ENCODE measurements at places on chromosomes 2 and 18.

- DNase-seq = no peak
Observed at GRCh38 chr2:220081171-220081570, 453.7 kb downstream of the SLC4A3 start.

GRCh38 chr18:25244924-25245698 is 106.9 kb downstream of the ZNF521 start:
- no peak for DNase-seq

DNA sequence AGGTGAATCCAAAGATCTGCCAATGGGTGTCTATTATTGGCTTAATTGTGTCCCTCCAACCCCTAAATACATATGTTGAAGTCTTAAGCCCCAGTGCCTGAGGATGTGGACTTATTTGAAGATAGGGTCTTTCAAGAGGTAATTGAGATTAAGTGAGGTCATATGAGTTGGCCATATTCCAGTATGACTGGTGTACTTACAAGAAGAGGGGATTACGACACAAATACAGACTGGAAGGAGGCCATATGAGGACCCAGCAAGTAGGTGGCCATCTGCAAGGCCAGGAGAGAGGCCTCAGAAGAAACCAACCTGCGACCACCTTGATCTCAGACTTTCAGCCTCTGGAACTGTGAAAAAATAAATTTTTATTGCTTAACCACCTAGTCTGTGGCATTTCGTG is 121.1 kb upstream of the FN1 start:
- no peak for DNase-seq

DNA sequence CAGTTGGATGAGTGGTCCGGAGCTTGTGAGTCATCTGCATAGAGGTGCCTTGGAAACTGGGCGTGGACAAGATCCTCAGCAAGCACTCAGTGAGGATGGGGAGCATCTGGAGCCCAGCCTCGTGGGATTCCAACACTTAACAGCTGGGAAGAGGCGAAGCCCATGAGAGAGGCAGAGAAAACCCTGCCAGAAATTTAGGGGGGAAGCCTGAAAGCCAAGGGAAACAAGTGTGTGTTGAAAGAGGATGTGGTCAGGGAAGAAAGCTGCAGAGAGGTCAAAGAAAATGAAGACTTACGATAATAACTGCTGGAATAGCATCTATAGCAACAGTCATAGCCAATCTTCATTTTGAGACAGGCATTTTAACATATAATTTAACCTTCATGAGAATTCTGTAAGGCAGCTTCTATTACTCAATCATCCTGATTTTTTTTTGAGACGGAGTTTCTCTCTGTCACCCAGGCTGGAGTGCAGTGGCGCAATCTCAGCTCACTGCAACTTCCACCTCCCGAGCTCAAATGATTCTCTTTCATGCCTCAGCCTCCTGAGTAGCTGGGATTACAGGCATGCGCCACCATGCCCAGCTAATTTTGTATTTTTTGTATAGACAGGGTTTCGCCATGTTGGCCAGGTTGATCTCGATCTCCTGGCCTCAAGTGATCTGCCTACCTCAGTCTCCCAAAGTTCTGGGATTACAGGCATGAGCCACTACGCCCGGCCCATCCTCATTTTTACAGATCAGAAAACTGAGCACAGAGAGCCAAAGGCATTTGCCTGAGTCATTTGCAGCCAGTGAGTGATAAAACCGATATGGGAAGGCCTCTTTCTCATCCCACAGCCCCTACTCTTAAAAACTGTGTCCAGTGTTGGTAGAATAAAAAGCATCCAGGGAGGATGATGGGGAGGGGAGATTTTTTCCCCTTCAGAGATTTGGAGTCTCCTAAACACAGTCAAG is 214.4 kb upstream of the EPAS1 start:
- DNase-seq = no peak

- no peak for DNase-seq
Observed at GRCh38 chr2:230878599-230879188, 14.0 kb downstream of the ITM2C start.

GRCh38 chr2:172864182-172864581 is 128.5 kb downstream of the RAPGEF4 start:
- DNase-seq = no peak

- no peak for DNase-seq
Observed at GRCh38 chr2:239928391-239929350, 96.5 kb downstream of the NDUFA10 start.

DNA sequence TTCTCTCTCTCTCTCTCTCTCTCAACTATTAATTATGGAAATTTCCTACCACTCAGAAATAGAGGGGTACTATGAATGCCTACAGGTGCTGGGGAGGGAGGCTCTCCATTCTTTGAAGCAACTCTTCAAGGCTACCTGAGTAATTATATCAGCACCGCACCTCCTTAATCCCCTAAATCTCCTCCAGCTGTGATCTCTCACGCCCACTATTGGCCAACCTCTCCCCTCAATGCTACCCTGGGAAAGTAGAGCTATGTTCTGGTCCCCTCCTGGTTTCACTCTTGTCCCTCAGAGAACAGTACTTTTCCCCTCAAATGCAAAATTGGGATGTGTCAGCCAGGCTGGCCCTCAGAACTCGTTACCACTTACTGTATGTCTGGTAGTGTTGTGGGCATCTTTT is 1.6 kb downstream of the MOCOS start:
- no peak for DNase-seq

GRCh38 chr2:113273027-113273551 is 5.6 kb downstream of the PAX8 start:
- DNase-seq = no peak

DNA sequence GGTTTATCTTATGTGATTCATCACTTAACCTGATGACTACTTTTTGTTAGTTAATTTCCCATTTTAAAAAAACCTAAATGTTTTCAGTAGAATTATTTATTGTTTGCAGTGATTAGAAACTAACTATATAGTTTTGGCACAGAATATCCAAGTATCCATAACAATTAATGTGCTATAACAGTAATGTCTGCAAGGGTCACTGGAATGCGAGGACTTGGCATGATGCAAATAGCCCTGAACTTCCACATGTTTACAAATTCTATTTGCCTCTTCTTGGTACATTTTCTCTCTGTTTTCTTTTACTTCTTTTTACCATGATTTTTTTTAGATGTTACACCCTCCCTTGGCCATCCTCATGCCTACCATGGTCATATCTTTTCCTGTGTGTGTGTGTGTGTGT is 49.3 kb upstream of the GALNT3 start:
- no peak for DNase-seq

DNA sequence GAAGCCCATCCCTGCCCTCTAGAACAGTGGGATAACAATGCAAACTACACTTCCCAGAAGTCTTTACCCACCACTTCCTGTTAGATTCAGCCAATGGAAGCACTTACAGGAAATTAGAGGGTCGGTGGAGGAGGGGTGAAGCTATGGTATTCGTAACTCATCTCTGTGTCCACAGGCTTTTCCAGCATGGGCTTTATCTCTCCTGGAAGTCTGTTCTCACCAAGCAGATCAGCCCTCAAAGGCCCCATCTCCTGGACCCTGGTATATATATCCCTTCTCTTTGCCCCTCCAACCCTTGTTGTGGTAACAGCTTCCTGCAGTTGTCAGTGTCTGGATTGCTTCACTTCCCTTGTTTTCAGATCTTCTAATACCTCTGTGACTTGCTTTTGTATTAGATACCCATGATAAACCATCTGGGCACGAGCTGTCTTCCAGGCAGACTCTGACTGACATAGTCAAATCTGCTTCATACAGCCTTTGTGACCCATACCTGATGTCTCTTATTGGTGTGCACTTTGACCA is 475.0 kb upstream of the POU3F3 start:
- DNase-seq = peak; percentile 52
